Neural progenitor cell (in vitro differentiated cells): ENCODE measurements at places on chromosomes 16 and 17. TPM values are rescaled to one million over a fixed set of nuclear protein-coding genes. Genes with fewer than 3 reads are reported as not detected.

DNA sequence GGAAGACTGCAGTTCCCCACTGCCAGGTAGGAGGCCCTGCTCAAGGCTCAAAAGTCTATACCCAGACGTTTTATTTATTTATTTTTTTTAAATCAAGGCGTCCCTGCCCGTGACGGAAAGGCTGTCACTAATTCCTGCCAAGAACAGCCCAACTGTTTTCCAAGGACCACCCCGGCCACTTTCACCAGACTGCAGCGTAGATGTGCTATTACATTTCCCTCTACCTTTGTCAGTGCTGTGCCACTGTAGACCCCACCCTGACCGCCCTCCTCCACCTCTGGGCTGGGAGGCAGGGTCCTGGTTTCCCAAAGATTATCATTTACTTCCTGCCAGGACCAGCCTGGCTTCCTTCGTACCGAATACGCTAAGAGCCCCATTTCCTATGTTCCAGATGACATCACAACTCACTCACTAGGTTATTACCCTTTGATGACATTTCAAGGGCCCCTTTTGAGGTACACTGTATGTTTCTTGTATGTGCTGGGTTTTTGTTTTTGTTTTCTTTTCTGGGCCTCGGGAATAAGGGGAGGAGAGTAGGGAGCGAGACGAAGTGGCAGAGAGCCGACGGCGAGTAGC lies 6.3 kb upstream of the RNF227 start:
- no peak for DNase-seq

PIMREG gene
- total RNA-seq: 71.3 and 151 TPM in 2 replicates

GRCh38 chr17:68981288-68981687 lies 26.1 kb upstream of the ABCA8 start:
- no peak for DNase-seq

DNA sequence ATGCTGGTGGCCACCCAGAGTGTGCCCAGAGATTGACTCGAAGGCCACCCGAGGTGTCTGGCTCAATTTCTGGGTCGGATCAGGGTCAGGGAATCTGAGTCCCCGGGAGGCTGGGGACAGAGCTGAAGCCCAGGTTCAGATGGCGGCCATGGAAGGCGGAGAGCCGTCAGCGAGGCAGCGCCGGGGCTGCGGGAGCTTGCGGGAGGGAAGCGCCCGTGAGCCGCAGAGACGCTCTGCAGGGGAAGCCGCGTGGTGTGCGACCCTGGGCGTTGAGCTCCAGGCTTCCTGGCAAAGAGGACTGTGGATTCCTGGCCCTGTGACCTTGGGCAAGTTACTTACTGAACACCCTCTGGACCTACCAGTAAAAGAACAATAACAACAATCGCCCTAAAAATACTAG lies 518 bp upstream of the SPATA22 start:
- DNase-seq: no peak

- DNase-seq: peak; percentile 92
Observed at GRCh38 chr16:19167710-19168370, at the start of gene SYT17. Gene SYT17 (plus strand): TSS chr16:19168240. CDS start chr16:19168647, 407 bp downstream.

GRCh38 chr17:65532101-65532890 lies 29.2 kb downstream of the AXIN2 start:
- no peak for DNase-seq

DNA sequence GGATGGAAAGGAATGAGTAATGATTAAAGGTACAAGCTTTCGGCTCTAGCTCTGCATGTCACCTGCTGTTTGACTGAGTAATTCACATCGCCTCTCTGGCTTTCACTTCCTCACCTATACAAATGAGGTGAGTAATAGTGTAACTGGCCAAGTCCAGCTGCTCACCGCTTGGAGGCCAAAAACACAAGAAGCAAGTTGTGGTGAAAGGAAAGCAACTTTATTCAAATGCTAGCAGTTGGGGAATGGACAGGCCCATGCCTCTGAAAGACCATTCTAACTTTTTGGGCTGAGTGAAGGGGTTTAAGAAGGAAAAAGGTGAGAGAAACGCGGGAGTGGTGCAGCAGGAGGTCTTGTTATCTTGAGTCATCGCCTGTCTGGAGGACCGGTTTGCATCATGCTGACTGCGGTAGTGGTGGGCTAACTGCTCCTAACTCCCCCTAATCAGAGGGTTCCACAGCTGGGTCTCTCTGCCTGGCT lies 45.7 kb upstream of the CSNK2A2 start:
- DNase-seq: no peak

CD300H gene
- not detected in 2 replicates for total RNA-seq

KRT9 gene
- total RNA-seq: not detected in 2 replicates

DNA sequence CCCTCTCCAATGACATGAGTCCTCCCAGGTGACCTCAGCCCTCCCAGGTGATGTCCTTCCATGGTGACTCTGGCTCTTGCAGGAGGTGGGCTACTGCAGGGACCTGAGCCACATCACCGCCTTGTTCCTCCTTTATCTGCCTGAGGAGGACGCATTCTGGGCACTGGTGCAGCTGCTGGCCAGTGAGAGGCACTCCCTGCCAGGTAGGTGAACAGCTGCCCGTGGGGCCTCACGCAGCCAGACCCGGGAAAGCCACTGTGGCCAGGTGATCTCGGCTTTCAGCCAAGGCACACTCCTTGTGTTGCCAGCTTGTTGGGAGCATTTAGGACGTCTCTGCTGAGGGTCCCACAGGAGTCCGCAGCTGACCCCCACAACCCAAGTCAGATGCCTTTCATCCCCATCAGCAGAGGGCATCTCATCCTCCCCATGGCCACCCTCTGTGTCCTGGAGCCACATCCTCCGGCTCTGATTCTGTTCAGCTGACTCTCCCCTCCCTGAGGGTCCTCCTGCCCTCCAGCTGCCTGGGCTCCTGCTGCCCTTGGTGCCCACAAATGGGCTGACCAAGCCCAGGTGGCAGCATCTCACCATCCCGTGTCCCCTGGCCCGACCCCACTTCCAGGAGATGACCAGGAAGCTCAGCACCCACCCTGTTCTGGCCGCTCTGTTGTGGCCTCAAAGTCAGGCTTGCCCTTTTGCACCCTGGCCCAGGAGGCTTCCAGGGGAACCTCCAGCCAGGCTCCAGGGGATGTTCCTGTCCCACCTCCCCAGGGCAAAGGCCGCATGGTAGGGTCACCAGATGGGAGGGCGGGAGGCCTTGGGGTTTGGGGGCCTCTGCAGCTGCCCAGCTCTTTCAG lies 20.1 kb downstream of the USP6 start:
- no peak for DNase-seq

DNA sequence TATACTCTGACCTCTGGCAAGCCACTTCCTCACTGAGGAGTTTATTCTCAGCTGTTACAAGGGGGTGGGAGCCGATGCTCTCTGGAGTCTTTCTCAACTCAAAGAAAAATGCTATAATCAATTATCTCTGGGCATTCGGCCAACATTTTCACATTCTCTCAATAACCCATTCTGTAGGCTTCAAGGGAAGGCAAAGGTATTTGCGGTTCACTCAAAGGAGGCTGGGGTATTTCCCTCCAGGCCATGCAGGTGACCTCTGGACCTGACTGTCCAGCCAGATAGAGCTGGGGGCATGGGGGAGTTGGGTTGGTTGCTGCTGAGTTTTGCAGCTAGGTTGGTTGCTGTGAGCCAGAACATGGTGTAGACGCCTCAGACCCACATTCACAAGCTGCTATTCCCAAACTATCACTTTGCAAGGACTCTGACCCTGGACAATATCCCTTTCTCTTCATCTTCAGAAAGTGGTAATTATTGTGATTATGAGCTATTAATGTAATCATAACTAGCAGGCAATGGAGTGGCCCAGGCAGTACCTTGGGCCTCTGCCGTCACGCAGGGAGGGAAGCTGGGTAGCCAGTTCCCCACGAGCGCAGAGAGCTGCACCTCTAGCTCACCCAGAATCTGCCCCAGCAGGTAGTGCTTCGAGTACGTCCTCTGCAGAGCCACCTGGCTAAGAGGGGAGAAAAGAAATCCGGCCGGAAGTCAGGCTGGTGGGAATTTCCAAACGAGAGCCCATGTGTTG lies 42.1 kb downstream of the AIPL1 start:
- DNase-seq: no peak

GNG13 gene
- not detected in 2 replicates for total RNA-seq

ATP2C2 gene
- total RNA-seq: 0.71 TPM in 1 of 2 replicates, not detected in the other

GRCh38 chr17:81513372-81513752 lies 763 bp upstream of the ACTG1 start:
- peak; percentile 87 for DNase-seq

DNA sequence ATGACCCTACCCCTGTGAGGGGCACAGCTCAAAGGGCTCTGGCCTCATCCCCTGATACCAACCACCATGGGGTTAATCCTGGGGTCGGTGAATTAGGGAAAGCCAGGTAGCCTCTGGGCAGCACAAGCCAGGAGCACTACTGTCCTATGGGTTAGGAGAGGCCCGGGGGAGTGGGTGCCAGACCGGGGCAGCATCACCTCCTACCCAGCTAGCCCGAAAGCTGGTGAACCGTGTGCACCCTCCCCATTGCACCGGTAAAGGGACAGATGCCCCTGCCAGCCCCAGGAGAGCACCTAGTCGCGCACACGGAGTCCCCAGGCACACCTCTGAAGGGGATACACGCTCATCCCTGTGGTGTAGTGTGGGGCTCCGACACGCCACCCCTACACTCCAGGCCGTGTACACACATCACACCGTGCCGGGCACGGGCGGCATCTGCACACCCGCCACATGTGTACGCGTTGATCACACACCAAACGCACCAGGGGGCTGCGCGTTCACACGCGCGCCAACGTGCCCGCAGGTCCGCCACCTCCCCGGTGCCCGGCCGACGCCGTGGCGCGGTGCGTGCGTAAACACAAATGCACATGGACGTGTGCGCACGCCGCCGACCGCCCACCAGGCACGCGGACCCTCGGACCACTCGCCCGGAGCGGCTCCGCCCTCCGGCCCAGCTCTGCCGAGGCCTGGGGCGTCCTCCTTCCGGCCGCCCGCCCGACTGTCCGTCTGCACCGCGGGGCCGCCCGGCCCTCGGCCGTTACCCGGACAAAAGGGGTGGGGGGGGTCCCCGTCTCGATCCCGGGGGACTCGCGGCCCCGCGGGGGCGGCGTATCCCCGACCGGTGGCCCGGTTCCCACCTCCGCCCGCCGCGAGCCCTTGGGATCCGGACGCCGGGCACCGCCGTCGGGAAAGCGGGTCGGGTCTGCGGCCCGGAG lies 785 bp downstream of the UBALD1 start:
- peak; percentile 70 for DNase-seq

ACADVL gene
- total RNA-seq: 86.7 and 194 TPM in 2 replicates

PRDM7 gene
- total RNA-seq: not detected in 2 replicates

DNA sequence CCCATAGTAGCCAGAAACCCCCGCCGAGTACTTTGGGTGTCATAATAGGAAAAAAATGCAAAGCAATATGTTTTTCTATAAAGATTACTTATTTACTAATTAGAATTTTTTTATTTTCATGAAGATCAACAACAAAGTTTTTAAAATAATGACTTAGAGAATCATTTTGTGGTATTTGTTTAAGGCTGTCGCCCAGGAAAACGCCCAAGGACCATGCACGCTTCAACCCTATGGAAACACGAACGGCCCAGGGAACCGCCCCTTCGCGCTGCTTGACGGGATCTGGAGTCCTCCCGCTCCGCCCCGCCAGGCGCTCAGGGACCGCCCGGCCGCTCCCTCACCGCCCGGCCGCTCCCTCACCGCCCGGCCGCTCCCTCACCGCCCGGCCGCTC lies 408 bp upstream of the KPNA2 start:
- DNase-seq: peak; percentile 98

CACNG1 gene
- total RNA-seq: not detected in 2 replicates

- peak; percentile 38 for DNase-seq
Observed at GRCh38 chr17:35372846-35373533, 431 bp downstream of the SLFN11 start.

TERB1 gene
- total RNA-seq: not detected in 2 replicates

DNA sequence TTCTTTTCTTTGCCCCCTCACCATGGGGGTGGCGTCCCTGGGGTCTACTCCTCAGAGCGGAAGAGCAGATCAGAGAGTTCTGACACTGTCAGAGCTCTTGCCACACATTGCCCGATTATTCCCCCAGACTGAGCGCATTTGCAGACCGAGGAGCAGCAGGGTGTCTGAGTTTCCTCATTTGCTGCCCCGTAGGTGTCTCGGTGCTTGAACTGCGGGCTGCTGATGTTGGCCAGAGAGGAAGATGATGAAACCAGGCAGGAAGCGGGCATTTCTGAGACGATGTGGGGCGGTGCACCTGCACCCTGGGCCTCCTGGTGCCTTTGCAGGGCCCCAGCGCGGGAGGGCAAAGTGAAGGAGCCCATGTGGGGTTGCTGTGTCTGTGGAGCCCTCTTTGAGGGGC lies 55.2 kb downstream of the ARSG start:
- peak; percentile 60 for DNase-seq

CACNA1G gene
- total RNA-seq: 1.6 and 4.9 TPM in 2 replicates

GRCh38 chr17:48795444-48796162 lies 21.4 kb downstream of the TTLL6 start:
- no peak for DNase-seq

GRCh38 chr17:65394811-65395472 lies 166.5 kb downstream of the AXIN2 start:
- DNase-seq: no peak

DNA sequence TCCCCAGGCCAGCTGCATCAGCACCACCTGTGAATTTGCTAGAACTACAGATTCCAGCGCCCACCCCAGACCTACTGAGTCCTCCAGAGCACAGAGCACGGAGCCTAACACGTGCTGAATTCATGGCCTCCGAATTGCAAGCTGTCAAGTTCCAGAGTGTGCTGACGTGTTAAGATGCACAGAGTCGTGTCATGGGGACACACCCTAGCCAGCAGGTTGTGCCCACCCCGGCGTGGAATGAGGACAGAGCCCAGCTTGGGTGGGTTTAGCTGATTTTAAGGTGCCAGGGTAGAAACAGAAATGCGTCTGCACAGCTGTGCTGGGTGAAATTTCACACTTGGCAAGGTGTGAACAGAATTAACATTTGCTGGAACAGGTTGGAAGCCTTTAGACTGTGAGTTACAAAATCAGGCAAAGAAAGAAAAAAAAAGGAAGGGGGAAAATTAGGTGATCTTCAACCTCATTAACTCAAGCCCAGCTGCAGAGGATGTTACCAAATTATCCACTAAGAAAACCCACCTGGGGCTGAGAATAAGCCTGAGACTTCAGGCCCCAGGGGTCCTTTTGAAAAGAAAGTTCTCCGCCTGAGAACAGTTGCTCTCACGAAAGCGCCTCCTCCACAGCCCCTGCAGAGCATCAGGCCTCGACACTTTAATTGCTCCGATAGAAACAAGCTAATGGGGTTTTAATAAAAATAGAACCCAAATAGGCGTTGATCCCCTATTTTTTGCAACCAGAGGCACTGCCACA lies 27.1 kb downstream of the GINS3 start:
- DNase-seq: peak; percentile 84
